ENCODE measurements at places on chromosomes 2 and 18.

DNA sequence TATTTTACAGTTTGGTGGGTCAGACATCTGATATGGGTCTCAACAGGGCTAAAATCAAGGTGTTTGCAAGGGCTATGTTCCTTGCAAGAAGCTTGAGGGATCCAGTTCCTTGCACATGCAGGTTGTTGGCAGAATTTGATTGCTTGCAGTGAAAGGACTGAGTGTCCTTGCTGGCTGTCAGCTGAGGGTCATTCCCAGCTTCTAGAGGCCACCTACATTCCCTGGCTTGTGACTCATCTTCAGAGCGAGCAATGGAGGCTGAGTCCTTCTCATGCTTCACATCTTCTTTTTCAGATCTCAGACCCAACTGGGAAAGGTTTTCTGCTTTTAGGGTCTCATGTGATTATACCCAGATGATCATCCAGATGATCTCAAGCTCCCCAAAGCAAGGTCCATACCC, 12.4 kb downstream of the MEX3C start:
- no peak for DNase-seq

DNA sequence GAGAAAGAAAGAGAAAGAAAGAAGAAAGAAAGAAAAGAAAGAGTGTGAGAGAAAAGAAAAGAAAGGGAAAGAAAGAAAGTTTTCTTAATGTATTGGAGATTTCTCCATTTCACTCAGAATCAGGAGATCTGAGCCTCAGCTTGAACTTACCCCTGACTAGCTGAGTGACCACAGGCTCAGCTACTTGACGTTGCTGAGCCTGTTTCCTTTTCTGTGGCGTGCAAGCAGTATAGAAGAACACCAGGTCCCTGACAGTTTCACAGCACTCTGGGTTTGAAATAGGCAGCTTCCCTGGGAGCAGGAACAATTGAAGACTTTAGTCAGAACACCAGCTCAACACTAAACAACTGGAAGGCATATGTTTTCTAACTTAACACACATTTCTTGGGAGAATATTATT, 44.7 kb downstream of the MARCO start:
- no peak for DNase-seq

- no peak for DNase-seq
These were observed 105.5 kb upstream of the NEUROD1 start for GRCh38 chr2:181785691-181786344.

GRCh38 chr2:177020524-177021119, 192.0 kb upstream of the HNRNPA3 start:
- no peak for DNase-seq

DNA sequence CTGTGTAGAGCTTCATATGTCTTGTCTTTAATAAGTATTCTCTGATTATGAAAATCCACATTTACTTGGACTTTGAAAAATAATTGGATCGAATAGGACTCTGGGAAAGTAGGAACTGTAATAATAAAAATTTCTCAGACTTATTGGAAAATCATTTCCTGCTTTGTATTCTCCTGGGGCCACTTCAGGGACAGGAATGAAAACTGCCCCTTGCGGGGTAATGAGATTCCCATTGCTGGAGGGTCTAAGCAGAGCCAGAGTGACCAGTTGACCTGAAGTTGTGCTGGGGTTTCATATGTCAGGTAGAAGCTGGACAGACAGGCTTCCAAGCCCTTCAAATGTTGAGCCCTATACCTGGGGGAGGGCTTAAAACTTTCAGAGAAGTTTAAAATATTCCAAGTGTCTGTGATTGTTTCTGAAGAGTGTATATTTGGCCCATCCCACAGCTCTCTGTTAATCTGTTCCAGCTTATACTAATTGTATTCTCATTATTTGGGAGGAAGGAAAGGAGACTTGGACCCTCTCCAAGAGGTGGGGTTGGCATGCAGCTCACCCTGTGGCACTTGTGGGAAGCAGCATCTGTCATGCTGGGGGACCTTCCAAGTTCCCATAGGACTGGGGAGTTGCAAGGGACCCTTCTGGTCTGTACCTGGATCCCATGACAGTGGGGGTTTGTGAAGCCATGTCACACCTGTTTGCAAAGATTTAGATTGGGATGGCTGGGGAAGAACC, 268.7 kb upstream of the ATP5MC3 start:
- DNase-seq: no peak

DNA sequence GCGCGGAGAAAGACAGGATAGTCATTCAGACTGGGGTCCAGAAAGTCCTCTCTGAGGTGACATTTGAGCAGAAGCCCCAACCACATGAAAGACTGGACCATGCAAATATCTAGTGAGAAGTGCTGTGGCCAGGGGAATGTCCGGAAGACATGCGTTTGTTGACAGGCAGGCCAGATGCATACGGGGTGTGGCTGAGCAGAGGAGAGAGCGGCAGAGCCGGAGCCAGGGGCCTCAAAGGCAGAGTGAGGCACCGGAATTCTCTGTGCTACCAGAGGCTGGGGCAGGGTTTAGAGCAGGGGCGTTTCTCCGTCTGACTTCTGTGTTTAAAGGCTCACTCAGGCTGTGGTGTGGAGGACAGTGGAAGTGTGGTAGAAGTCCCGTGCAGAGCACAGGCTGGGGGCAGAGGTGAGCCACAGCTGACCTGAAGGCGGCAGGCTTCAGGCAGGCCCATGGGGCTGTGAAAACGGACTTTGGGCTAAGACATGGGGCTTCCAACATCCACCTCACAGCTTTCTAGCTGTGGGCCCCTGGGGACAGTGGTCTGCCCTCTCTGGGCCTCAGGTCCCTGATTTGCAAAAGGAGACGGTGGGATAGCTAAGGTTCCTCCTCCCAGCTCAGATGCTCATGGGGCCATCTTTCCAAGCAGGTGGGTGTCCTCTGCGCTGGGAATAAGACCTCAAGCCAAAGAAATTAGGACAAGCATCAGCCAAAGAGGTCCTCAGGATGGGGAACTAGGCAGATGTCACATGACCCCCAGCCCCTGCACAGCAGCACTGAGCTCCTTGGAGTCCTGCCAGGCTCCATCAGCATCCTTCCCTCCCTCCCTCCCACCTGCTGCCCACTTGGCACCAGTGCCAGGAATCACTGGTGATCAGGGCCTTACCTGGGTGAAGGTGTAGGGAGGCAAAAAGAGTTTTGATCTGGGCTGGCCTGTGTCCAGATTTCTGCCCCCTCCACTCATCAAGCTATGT, 11.2 kb downstream of the RUFY4 start:
- DNase-seq: no peak

DNA sequence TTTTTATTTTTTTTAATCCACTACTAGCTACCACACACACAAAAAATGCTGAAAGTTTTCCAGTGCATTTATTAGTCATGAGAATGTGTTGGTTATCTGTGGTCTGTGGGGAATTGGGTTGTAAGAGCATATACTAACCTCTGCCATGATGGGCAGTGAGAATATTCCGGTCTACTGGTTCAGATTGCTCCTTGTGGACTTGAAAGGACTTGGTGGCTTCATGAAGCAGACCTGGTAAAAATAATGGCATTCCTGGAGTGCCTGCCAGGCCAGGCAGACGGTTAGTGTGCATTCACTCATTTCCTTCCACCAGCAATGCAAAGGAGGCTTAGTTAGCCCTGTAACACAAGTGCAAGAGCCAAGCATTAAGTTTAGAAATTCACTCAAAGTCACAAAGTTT, 150.8 kb downstream of the THSD7B start:
- no peak for DNase-seq

- DNase-seq: no peak
These were observed 63.4 kb upstream of the GPC1 start for GRCh38 chr2:240372101-240372500.

DNA sequence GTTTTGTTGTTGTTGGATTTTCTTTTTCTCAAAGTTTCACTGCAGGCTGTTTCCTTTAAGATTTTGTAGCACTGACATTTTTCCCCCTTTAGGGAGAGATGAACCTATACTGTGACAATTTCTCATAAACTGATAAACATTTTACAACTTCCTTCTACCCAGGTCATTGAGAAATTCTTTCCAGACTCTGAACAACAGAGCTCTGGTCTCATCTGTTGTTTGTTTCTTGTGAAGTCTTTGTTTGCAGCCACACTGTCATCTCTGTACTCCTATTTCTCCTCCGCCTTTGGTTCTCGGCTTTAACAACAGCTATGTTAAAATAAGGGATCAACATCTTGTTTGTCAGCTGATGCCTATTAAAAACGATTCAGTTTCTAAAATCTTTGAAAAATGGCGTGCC, 167.6 kb downstream of the VWC2L start:
- no peak for DNase-seq

DNA sequence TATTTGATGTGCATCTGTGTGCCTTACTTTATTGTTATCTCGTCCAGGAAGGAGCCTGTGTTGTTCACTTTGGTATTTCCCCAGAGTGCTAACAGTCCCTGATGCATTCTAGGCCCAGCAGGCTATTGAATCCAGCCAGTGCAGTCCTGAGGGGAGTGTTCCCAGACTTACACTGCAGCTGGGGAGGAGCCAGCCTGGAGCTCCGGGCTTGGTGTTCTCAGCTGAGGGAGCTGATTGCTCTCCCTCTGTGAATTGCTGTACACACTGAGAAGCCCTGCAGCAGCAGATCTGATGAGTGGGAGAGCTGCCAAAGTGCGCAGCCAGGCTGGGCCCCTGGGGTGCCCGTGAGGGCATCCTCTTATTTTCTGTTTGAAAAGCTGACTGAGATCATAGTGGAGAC, 159.2 kb downstream of the GALNT3 start:
- no peak for DNase-seq
